ENCODE measurements at places on chromosomes 4 and X.

DNA sequence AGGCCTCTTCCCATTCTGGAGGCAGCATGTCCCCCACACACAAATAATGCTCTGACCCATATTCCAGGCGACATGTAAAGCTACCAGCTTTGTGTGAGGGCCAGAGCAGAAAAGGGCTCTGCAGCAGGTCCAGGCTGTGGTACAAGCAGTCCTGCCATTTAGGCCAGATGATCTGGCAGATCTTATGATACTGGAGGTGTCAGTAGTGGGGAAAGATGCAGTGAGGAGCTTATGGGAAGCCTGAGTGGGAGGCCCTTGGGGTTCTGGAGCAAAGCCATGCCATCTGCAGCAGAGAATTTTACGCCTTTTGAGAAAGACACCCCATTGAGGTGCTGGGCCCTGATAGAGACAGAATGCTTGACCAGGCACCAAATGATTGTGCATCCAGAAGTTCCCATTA lies 7.7 kb downstream of the SYN1 start:
- no peak for DNase-seq

DNA sequence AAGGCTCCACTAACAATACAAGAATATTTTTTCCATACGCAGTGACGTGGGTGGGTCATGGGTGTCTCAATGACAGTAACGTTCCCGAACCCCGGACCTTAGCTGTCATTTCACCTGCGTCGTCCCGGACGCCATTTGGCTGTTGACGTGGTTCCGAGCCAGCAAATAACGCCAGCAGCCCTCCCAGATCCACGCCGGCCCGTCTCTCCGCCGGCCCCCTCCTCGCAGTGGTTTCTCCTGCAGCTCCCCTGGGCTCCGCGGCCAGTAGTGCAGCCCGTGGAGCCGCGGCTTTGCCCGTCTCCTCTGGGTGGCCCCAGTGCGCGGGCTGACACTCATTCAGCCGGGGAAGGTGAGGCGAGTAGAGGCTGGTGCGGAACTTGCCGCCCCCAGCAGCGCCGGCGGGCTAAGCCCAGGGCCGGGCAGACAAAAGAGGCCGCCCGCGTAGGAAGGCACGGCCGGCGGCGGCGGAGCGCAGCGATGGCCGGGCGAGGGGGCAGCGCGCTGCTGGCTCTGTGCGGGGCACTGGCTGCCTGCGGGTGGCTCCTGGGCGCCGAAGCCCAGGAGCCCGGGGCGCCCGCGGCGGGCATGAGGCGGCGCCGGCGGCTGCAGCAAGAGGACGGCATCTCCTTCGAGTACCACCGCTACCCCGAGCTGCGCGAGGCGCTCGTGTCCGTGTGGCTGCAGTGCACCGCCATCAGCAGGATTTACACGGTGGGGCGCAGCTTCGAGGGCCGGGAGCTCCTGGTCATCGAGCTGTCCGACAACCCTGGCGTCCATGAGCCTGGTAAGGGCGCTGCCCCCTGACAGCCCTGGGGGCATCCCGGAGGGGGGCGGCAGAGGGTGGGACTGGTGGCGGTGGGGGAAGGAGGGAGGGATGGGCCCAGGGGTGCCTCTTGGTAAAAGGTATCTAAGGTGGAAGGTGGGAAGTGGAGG lies at the start of gene CPE:
TSS of gene CPE (plus strand) at position 264 of the 933 bp plus-strand sequence. CDS start at position 478, 214 bp downstream.
- DNase-seq = peak; percentile 75

DNA sequence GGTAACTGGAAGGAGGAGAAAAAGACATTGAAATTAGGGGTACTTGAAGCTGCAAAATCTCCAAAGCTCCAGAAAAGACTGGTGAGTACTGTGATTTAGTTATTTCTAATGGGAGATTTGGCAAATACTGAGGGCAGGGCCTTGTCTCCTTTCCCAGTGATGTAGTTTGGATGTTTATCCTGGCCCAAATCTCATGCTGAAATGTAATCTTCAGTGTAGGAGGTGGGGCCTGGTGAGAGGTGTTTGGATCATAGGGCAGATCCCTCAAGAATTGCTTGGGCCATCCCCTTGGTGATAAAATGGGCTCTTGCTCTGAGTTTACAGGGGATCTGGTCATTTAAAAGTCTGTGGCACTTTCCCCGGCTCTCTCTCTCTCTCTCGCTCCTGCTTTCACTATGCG lies 33.1 kb upstream of the GK start:
- DNase-seq = no peak

DNA sequence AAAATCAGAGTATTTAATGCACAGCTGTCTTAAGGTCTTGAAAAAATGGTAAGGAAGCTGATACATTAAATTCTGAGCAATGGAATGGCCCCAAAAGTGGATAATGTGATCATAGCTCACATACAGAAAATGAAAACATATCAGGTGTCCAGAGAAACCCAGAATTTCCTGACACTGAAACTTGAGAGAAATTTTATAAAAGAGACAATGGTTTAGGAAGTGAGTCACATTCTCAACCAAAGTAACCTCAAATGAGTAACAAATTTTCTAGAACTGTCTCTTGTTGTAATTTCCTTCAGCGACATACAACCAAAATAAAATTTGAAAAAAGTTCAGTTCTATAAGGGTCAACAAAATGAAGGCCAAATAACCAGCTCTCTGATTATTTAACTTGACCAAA lies 37.4 kb upstream of the PACRGL start:
- DNase-seq = no peak

- DNase-seq = no peak
Observed at GRCh38 chrX:50827996-50828395, 14.0 kb upstream of the SHROOM4 start.

DNA sequence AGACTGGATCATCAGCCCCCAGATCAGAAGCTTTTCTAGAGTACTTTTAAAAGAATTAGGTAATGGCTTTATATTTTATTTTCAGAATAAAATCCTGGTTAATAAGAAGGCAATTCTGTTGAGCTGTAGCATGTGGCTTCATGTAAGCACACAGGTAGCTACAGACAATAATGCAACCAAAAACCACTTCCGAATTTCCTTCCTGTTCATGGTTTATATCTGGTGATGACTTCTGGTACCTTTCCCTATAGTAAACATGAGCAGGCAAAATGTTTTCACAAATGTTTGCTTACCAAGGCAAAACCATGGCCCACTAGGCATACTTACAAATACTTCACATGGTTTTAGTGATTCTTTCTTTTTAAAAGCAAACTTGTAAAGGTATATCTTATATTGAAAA lies 144.6 kb downstream of the CDS1 start:
- DNase-seq = no peak

- no peak for DNase-seq
Observed at GRCh38 chrX:105006996-105007395, 213.5 kb downstream of the TEX13A start.

- DNase-seq = no peak
Observed at GRCh38 chrX:30887721-30888120, 1.3 kb downstream of the TAB3 start.

DNA sequence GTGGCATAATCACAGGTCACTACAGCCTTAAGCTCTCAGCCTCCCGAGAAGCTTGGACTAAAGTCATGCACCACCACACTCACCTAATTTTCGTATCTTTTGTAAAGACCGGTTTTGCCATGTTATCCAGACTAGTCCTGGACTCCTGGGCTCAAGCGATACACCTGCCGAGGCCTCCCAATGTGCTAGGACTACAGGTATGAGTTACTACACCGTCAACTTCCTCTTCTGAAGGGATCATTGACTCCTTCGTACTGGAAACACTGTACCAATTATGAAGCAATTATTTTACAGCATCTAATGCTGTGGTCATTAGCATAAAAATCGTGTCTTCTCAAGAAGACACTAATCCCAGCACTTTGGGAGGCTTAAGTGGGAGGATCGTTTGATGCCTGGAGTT lies 35.2 kb downstream of the PDS5A start:
- DNase-seq = no peak

- DNase-seq = no peak
Observed at GRCh38 chr4:182748283-182748682, 168.9 kb downstream of the DCTD start.

DNA sequence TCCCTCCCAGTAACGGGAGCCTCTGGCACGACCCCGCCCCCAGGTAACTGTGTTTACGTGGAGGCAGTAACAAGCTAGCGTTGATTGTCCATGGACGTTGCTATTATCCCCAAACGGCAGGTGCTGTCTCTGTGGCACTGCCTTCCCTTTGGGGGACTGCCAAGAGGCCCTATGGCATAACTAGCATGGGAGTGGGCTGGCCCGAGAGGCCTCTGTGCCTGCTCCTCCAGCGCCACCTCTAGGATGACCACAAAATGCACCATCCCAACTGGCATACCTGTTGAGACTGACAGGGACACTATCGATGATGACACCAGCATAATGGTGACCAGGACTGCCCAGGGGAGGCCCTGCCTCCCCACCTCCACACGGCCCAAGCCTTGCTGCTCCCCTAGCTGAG lies 1.5 kb downstream of the SRPK3 start:
- DNase-seq = no peak

- no peak for DNase-seq
Observed at GRCh38 chr4:113179996-113180395, 130.5 kb downstream of the ANK2 start.

DNA sequence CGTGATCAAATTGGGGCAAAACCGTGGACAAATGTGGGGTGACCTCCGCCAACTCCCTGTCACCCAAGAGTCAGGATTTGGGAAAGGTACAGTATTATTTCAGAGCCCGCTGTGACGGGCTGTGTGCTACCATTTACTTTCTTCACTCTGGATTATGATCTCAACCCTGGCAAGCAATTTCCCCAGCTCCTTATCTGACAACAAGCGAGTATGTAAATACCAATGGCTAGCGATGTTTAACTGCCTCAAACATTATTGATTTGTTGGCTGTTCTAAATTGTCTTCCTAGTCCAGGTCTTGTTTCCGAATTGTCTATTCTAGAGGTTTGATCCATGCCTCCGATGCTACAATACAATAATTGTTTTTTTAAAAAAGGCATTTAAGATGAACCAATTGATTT lies 17.7 kb upstream of the PITX2 start:
- DNase-seq = no peak

DNA sequence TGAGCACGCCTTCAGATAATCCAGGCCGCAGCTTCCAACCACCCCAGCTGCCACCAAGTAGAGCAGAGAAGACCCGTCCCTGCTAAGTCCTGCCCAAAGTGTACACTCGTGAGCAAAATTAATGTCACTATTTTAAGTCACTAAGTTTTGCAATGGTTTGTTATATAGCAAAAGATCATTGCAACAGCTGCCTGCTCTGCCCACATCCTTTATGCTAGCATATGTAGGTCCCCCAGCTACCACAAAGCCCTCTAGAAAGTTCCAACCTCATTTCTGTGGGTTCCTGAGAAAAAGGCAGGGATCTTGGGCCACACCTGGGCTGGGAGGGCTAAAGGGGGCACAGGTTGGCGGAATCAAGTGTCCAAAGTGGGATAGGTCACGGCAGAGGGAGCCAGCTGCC lies 346.9 kb downstream of the BCOR start:
- no peak for DNase-seq

- DNase-seq = peak; percentile 20
Observed at GRCh38 chrX:13432414-13433297, 112.8 kb upstream of the ATXN3L start.

- DNase-seq = no peak
Observed at GRCh38 chr4:91267543-91267942, 1036.2 kb upstream of the GRID2 start.

- DNase-seq = no peak
Observed at GRCh38 chr4:124931050-124931449, 218.5 kb upstream of the ANKRD50 start.

GRCh38 chrX:39043838-39044550 lies 242.7 kb downstream of the MID1IP1 start:
- no peak for DNase-seq

DNA sequence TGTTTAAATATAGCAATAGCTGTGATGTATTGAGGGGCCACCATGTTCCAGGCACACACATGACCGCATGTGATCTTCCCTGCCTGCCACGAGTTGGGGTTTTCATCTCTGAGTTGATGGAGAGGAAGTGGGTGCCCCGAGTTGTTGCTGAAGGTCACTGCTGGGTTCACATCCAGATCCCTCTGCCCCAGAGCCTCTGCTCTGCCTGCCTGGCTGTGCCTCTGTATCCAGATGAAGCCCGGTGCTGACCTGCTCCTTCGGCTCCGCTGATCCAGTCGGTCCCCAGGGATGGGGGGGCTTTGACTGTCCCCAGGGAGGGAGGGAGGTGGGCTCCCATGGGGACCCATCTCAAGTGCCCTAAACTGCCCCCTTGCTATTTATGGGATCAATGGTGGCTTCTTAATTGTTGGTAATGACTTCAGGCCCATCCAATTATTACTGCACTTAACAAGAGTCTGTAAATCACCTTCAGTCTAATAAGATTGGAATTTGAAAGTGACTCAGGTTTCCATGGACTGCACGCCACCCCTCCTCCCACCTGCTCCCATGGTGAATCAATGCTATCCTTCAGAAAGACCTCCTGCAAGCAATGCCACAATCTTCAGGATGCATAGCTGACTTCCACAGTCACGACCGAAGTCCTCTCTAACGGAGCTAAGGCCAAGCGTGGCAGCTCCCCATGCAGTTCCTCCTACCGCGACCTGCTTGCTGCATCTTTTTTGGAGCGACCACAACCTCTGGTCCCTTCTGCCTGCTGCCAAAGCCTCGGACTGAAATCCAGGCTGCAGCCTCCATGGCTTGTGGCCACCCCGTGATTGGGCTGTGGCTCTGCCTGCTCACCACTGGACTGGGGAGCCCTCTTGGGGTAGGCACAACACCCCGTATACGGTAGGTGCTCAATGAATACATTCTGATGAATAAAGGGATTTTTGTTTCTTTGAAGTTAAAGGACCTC lies 73.1 kb downstream of the CPZ start:
- DNase-seq = no peak

GRCh38 chr4:174147863-174148262 lies 135.6 kb downstream of the FBXO8 start:
- DNase-seq = no peak

- peak; percentile 92 for DNase-seq
Observed at GRCh38 chrX:129931411-129932015, 25.5 kb downstream of the UTP14A start.

DNA sequence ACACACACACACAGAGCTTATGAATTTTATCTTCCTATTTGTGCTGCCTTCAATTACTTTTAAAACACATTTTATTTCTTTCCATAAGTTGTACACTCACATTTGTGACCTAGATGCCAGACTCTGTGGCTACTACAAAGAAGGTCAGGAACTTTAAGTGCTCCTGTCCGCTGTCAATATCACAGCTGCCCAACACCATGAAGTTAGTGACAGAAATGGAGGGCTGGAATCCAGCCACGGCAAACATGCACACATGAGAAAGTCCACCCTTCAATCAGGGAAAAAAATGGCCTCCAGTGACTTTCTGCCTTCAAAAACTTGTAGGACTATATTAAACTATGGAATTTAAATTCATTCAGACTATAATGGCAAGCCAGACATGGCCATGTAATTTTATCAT lies 334.4 kb upstream of the FSTL5 start:
- DNase-seq = no peak

GRCh38 chr4:84574069-84574720 lies 8.7 kb upstream of the CDS1 start:
- DNase-seq = peak; percentile 53

DNA sequence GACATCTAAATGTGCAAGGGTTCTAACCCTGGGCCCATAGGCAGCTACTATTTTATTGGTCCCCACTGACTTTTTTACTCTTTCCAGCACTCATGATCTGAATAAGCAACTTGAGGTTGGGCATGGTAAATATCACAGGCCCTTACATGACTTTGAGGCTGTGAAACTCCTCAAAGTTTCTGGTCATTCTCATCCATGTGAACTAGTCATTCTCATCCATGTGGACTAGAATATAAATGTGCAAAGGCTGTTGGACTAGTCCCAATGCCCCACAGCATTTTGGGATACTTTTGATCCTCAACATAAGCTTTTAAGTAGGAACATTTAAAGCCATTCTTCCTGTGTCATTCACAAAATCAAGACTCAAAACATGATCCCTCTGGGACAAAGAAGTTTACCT lies 290.7 kb upstream of the PPARGC1A start:
- DNase-seq = no peak

- no peak for DNase-seq
Observed at GRCh38 chr4:113559947-113560346, 201.6 kb downstream of the CAMK2D start.
